ENCODE measurements at places on chromosomes 4 and X.
A peak's percentile ranks its signal among the peaks of the same experiment; 100 is the strongest.

DNA sequence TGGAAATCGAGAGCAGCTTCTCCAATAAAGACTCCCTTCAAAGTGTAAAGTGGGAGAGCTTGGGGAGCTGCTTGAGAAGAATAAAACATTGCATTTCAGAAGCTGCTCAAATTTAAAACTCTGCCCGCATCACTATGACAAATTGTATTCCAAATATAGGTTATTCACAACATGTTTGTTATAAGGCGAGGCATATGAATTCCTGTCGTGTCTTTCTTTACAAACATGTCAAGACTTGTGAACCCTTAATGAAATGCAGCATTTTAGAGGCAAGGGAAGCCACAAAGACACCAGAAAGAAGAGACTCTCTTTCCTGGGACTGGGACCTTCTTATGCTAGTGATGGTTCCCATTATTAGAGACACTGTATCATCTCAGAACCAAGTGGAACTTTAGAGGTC lies 311.2 kb downstream of the DHX15 start:
- no peak for DNase-seq

DNA sequence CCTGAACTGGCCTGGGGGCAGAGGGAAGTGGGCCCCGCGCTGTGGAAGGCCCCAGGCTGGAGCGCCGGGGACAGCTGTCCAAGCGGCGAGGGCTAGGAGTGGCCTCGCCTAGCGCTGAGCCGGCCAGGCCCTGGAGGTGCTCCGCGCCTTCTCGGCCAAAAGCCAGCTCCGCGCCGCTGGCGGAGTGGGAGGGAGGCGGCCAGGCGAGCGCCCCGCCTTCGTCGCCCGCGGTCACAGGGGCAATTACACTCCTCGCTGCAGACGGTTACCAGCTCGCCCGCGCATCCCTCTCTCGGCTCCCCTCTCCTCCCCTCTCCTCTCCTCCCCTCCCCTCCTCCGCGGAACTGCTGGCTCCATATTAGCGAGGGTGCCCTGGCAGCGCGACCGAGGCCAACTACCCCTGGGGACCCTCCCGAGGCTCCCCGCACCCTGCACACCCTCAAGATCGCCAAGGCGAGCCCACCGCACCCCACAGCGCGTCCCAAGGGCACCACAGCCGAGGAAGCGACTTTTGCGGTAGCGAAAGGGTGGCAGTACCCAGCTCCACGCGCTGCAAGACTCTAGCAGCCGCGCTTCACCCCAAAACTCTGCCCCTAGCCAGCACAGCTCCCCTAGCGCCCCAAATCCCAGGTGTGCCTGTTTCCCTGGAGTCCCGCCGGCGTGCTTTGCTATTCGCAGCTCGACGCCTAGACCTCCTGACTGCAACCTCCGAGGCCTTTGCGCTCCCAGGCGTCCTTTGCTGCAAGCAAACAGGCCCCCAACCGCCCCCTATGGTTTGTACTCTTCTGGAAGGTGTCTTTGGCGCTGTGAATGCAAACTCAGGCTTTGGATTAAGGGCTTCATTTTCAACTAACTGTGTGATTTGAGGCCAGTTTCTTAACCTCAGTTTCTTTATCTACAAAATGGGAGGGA lies 91.4 kb downstream of the BCOR start:
- no peak for DNase-seq

GRCh38 chrX:147550217-147550616 lies 361.5 kb upstream of the FMR1 start:
- DNase-seq, result no peak

DNA sequence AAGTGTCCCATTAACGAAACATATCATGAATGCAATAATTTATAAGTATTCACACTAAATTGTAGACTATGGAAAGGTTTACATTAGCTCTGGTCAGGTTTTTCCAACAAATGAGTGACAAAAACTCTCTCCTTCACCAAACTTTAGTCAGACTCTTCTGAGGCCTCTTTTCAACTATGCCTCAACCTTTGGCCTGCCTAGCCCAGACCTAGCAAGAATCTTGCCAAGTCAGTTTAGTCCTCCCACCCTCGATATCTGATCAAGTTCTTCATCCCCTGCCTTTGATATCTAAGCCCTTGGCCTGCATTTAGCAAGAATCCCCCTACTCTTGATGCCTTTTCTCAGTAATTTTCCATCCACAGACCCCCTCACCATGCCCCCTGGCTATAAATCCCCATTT lies 37.9 kb downstream of the CCDC158 start:
- no peak for DNase-seq

- no peak for DNase-seq
Measured at GRCh38 chrX:65990702-65991101, 49.2 kb downstream of the VSIG4 start.

DNA sequence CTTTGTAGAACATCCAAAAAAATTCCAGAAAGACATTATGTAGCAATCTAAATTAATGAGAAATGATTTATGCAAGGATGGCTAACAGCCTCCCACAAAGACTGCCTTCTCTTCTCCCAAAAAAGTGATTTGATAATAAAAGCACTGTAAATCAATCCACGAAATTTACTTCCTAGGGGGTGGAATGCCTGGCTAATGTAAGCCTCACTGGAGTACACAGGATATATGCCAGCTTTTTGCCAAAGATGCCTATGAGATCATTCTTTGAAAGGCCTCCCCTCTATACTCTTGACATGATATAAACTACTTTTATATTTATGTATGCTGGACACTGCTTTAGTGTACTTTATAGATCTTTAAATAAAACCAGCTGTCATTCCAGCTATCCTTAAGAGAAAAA lies 211.1 kb downstream of the ADAMTS3 start:
- no peak for DNase-seq

GRCh38 chr4:109298279-109299010 lies 4.0 kb downstream of the COL25A1 start:
- no peak for DNase-seq

GRCh38 chr4:22707390-22707789 lies 14.7 kb downstream of the GBA3 start:
- DNase-seq, result no peak

DNA sequence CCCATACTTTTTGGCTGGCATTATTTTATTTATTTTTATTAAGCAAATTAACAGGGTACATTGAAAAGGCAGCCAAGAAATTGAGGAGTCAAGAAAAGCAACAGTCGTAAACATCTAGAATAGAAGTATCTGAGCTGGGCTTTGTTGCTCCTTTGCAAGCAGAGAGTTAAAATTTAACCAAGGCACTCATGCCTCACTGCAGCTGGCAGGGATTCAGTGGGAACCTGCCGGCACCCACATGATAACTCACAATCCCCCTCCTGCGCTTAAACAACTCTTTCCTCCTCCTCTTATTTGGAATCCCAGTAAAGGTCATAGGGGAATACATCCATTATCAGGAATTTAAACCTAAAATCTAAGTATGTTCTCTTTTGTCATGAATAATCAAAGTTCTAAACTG lies 115.5 kb downstream of the SOX3 start:
- DNase-seq, result no peak

DNA sequence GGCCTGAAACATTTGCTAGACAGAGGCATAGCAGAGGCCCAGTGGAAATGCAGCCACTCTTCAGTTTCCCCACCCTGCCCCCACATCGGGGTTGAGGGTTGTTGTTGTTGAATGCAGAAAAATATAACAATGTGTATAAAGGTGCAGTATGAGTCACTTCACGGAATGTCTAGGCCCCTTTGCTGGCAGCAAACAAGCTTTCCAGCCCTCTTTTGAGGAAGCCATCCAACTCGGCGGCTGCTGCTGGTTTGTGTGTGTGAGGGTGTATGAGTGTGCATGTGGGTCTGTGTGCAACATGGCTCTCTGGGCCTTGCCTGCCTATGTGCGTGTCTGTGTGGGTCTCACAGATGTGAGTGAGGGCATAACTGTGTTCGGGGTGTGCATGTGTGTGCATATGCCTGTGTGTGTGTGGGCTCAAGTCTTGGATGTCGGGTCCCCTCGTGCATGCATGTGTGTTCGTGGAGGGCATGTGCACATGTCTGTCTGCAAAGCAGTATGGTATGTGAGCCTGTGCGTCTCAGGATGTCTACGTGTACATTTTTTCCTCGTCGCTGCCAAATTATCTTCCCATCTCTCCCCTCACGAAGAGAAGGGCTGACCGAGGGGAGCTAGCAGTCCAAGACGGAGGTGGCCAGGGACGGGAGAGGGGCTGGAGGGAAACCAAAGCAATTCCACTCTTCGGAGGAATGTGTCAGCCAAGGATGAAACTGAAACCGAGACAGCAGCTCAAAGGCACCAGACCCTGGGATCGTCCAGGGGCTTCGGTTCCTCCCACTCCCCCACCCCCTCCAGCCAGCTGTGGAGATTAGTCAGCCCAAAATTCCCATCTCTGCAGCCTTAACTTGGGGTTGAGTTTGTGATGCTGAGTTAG lies 8.4 kb upstream of the ELF4 start:
- peak; percentile 68 for DNase-seq

DNA sequence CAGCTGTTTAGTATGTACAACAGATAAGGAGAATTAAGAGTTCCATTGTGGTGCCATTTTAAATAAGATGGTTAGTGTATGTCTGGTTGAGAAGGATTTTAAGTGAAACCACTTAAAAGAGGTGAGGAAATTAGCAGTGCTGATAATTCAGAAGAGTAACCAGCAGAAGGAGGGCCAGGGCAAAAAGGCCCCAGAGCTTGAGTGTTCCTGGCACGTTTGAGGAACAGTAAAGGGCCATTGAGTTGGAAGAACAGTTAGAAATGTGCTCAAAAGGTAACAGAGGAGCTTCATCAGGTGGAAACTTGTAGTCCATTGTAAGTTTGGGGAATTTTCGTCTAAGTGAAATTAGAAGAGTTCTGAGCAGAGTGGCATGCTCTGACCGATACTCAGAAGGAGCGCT lies 606.2 kb upstream of the ZFP42 start:
- no peak for DNase-seq

GRCh38 chr4:147901916-147902315 lies 170.0 kb downstream of the ARHGAP10 start:
- DNase-seq, result no peak

GRCh38 chr4:152044331-152045036 lies 283.7 kb upstream of the GATB start:
- no peak for DNase-seq

GRCh38 chr4:139484783-139485311 lies 30.9 kb downstream of the RAB33B start:
- no peak for DNase-seq

DNA sequence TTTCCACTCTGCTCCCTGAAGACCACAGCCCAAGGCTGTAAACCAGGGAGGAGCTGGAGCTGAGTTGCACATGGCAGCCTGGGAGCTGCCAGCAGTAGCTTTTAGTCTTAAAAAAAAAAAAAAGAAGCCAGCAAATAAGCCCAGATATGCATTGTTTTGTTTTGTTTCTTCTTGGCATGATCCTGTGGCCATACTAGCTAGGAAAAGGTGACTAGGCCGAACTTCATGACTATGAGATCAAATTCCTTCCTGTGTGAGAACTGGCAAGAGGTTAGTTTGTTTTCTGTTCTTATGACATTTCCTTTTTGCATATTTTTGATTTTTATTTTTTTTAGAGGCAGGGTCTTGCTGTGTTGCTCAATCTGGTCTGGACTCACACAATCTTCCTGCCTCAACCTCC lies 323.3 kb downstream of the DCTD start:
- DNase-seq, result no peak

GRCh38 chrX:108396188-108396891 lies 41.9 kb downstream of the COL4A6 start:
- DNase-seq, result no peak

- DNase-seq, result no peak
Measured at GRCh38 chrX:18160369-18160768, 60.3 kb downstream of the BEND2 start.

- DNase-seq, result no peak
Measured at GRCh38 chr4:26727844-26728243, 132.8 kb upstream of the STIM2 start.

DNA sequence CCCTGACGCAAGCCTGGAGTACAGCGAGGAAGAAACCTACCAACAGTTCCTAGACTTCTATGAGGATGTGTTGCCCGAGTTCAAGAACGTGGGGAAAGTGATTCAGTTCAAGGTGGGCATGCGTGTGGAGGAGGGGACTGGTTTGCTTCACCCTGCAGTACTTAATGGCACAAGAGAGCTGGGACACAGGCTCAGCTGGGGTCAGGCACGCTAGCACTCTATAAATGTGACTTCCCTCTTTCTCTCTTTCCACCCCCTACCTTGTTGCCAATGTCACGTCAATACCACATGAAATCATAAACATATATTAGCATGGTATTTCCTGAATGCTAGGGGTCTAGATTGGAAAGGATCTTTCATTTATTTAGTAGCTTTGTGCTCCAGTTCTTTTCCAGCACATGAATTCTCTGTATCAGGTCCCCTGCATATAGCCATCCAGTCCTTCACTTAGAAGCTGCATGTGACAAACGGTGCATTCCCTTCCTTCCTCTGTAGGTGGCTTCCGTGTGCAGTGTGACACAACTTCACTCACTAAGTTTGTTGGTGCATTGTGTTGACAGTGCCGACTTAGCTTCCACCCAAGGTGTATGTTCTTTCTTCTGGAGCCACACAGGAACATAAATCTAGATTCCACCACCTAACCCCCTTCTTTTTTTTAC lies 25.6 kb downstream of the ZRSR2 start:
- DNase-seq, result no peak

GRCh38 chr4:39932776-39933402 lies 44.8 kb downstream of the PDS5A start:
- no peak for DNase-seq

DNA sequence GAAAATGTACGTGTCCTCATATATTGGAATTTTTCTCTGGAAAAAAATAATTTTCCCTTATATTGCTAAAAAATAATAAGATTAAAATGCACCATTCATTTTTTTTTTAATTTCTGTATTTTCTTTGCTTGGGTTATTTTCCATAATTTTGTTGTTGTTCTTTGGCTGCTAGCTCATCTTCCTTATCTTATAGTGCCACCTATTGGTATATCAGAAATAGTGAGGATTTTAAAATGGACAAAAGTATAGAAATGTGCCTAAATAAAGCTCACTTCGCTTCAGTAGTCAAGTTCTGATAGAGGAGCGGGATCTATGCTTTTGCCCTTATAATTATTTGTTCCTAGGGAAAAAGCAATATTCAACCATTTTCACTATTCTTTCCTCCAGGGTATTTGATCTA lies 134.8 kb downstream of the NAP1L3 start:
- no peak for DNase-seq

- peak; percentile 97 for DNase-seq
Measured at GRCh38 chr4:147994076-147994475, 262.2 kb downstream of the ARHGAP10 start.

DNA sequence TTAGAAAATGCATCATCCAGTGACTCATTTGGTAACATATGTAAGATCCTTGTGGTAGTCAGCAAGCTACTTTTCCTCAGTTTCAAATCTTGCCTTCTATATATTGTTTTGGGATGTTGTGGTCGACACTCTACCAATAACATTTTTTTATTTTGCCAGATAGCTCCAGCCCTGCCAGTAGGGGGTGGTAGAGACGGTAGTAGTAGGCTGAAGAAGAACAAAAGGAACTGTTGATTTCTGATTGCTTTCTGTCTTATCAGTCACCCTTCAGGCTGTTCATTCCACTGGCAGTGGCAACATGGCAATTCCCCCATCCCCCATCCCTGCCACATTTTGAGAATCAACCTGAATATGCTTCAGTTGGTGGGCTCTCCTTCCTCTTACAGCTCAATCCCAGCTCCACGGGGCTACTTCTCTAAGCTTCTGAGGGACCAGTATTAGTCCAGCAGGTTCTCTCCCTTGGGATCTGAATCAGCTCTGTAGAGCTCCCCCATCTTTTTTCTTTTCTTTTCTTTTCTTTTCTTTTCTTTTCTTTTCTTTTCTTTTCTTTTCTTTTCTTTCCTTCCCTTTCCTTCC lies 171.5 kb upstream of the VEGFC start:
- no peak for DNase-seq

GRCh38 chr4:6887591-6888371 lies 21.8 kb upstream of the TBC1D14 start:
- no peak for DNase-seq
